ENCODE measurements at places on chromosomes 2 and 18. TPM values are rescaled to one million over a fixed set of nuclear protein-coding genes. Genes with fewer than 3 reads are reported as not detected.

- DNase-seq = no peak
Measured at GRCh38 chr2:127321303-127321702, 27.4 kb upstream of the ERCC3 start.

RAX gene
- not detected for total RNA-seq

RGPD3 gene
- total RNA-seq = 0.27 TPM

TXNDC2 gene
- total RNA-seq = 0.35 TPM

DNA sequence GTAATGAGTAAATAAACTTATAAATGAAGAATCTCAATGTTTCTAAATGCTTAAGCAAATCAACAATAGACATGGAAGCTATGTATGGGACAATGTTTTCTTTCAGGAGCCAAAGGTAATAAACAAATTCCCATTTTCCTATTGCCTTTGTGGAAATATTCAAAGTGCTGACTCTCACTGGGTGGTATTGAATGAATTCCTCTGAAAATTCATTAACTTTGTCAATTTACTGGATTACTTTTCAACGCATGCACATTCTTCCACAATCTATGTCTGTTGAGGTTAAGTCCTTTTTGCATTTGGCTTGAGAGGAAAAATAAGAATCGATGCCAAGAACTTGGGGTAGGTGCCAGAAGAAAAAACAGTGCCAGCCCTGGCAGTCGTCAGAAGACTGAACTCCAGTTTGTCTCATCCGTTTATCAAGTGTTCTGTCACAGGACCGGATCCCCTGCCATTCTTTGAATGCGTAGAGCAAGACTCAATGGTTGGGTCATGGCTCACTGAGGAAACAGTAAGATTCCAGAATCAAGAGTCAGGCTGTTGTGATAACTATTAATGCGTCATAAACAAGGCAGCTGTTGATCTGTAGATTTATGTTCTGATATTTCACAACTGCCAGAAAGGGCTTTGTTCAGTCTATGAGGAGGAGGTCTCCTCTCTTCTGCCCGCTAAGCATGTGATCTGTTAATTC, 133.3 kb downstream of the GFPT1 start:
- no peak for DNase-seq

DNA sequence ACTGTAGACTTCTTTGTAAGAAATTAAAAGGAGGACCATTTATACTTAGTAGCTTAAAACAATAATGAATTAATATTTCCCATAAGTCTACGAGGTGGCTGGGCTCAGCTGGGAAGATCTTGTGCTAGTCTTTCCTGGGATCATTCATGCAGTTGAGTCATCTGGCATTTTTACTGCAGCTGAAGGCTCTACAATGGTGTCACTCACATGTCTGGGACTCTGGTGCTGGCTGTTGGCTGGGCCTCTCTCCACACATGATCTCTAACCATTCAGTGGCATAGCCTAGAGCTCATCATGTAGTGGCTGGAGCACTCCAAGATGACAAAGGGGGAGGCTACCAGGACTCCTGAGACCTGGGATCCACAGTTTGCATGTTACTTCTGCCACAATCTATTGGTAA, 35.5 kb downstream of the CLASP1 start:
- no peak for DNase-seq
